Activated CD8-positive, alpha-beta memory T cell treated with anti-CD3 and anti-CD28 coated beads for 4 hours (primary cell): ENCODE measurements at places on chromosomes 4 and X.

DNA sequence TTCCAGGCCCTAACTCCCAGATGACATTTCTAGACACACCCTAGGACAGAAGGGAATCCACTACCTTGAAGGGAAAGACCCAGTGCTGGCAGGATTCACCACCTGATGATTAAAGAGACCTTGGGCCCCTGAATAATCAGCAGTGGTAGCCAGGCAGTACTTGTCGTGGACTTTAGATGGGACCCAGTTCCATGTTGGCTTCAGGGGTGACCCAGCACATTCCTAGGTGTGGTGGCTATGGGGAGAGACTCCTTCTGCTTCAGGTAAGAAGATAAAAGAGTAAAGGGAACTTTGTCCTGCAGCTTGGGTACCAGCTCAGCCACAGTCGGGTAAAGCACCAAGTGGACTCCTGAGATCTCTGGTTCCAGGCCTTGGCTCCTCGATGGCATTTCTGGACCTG, 131.8 kb upstream of the S100G start:
- no peak for DNase-seq

- no peak for DNase-seq
Measured at GRCh38 chrX:70508296-70508911, 63.8 kb downstream of the DLG3 start.

DNA sequence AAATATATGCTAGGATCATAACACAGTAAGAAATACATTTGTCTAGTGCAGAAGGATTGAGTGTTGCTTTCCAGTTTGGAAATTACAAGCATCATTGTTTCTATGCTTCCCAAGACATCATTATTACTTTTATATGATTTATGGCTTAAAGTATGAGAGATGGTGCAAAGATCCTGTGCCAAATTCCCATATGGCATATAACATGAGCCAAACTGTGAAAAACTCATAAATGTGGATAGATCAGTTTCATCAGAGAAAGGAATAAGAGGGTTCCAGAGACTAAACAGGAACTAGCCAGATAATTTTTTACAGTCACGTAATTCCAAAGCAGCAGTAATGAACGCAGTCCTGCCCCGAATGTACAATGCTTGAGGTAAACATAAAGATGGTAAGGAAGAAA, 126.3 kb downstream of the PRDM5 start:
- no peak for DNase-seq

- DNase-seq: peak; percentile 59
Measured at GRCh38 chr4:40325406-40326019, 9.6 kb upstream of the CHRNA9 start.

- DNase-seq: no peak
Measured at GRCh38 chr4:43242606-43243005, 350.1 kb downstream of the GRXCR1 start.

DNA sequence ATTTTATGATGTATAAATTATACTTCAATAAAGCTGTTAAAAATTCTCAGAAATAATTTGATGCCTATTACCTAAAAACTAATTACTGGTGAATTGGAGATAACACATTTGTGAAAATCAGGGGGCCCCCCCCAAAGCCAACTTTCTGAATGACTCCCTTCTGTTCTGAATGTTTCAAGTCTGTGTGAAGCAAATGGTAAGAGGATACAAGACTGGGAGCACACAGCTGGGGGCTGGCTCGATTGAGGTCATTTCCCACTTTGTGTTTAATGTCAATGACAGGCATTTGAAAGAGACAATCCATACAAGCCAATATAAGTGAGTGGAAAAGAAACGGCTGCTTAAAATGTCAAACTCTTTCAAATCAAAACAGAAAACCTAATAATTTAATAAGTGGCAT, 155.8 kb downstream of the SH2D1A start:
- no peak for DNase-seq

GRCh38 chrX:129145385-129145784, 377.9 kb downstream of the SMARCA1 start:
- no peak for DNase-seq

GRCh38 chr4:95693594-95693993, 144.8 kb upstream of the UNC5C start:
- DNase-seq: no peak

- DNase-seq: no peak
Measured at GRCh38 chrX:132900633-132901293, 57.7 kb downstream of the HS6ST2 start.

DNA sequence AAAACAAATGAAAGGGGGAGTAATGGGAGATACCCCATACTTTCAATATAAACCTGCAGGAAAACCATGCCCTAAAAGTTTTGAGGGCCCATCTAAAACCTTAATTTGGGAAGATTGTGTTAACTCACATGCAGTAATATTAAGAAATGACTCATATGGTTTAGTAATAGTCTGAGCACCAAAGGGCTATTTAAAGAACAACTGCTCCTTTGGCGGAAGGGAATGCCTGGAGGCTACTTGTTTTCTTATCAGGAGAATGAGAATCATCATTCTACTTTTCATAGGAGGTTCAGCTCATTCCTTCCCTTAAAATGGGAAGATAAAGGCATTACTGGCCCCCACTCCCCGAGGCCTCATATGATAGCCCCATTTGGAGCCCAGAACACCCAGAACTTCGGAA, 47.6 kb downstream of the SPIN3 start:
- no peak for DNase-seq

DNA sequence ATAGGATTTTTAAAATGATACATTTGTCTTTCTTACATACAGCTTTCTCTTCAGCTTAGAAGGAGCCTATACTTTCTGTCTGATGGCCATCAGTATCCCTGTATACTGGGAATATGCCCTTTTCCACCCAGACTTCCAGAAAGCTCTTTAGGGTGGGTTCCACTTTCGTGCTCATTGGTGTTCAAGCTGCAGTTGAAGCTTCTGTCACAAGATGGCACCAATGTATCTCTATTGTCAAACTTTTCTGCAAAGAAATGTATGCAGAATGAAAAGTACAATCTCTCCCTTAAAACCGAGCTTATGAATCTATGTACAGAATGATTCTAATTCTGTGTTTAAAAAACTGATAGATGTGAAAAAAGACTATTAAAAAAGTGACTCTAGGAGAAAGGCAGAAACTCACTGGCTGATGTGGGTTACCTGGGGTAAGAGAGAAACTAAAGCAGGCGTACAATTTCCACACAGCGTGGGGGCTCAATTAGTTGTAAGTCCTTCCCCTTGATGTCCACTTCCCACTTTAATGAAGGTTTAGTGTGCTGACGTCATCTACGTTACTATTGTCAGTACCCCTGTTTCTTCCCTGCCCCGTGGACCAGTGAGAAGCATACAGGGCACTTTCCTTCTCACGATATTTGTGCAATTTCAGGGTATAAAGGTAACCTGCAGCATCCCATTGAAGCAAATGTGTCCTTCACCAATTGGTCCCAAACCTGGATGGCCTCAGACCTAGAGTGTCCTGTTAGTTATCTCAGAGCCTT, 57.3 kb upstream of the TCEAL2 start:
- DNase-seq: no peak

GRCh38 chrX:147333821-147334220, 519.3 kb upstream of the CXorf51A start:
- no peak for DNase-seq

DNA sequence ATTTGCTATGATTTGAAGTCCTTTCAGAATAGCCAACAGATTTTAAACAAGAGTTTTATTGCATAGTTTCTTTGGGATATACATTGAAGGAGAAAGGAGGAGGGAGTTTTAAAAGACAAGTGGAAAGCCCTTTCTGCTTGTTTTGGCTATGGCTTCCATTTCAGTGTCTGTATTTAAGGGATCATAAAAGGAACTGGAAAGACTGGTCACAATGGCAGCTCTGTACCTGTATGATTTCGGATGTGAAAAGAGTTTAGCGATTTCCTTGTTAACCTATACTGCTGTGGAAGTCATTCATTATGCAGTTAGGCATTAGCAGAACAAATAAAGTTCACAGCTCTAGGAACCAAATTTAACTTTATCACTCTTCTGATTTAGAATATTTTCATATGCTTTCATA, 60.7 kb downstream of the TET2 start:
- DNase-seq: no peak

DNA sequence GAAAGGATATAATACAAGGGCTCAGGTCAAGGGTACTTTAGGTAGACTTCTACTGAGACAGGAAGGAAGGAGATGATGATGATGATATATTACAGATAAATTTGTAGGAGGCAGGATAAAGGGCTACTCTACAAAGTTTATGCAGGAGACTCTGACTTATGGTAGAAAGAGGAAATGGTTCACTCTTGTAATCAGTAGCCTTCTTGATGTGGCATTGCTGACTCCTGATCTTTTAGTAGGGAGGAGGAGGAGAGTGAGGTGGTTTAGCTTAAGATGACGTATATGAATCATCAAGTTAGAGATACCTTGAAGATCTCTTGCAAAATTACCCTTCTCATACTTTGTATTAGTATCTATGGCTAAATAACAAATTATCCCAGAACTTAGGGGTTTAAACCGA, 4.7 kb downstream of the BLTP1 start:
- DNase-seq: no peak

DNA sequence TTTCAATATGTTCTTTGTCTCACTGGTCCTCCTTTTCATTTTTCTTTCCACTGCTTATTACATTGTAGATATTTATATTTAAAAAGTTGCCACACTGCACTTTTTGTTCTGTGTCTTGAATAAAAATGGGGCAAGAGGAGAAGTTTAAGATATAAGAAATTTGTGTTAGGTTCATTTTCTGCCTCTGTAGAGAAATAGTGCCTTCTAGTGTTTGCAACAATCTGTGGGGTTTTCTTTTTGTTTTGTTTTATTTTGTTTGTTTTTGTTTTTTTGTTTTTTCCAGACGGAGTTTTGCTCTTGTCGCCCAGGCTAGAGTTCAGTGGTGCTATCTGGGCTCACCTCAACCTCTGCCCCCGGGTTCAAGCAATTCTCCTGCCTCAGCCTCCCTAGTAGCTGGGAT, 20.1 kb upstream of the SMIM14 start:
- no peak for DNase-seq

DNA sequence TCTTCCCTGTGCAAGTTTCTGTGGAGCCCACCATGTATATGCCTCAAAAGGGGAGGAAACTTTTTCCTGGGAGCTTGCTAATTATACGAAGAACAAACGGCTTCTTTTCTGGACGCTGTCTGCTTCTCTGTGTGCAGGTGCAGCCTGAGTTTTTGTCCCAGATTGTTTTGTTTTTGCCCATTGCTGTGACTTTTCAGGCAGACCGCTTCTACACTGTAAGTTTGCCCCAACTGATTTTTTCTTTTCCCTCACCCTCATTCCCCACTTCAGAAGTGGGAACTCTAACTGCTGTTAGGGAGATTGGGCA, 51.9 kb downstream of the HMGB2 start:
- DNase-seq: no peak

DNA sequence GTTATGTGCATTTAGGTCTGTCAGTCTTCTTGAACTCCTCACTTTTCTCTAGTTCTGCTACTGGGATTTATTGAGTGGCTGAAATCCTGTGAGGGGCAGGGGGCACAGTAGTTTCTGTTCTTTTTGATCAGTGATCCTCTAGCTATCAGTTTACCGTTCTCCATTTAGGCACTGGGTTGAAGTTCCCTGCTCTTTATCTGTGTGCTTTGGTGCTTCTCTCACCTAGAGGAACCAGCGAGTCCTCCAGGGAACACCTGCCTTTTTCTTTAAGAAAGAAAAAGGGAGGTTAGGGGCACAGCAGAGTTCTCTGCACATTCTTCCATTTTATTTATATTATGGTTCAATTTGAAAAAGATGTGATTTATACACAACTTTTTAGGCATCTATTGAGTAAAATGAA, 503.0 kb upstream of the AGA start:
- DNase-seq: no peak

DNA sequence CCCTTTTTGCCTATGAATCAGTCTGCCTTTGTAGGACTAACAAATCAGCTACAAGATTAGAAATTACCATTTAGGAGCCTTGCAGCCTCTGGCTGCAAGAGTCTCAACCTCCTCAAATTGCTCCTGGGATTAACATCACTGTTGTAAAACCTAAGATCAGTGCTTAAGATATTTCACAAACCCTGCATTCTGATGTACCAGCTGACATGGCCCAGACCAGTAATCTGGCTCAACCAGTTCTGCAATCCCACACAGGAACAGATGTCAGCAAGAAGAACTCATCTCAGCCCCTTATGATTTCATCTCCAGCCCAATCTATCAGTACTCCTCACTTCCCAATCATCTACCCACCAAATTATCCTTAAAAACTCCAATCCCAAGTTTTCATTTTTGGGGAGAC, 32.5 kb upstream of the AADAT start:
- no peak for DNase-seq

- DNase-seq: no peak
Measured at GRCh38 chr4:171774642-171775190, 38.5 kb upstream of the GALNTL6 start.

- DNase-seq: no peak
Measured at GRCh38 chr4:59179372-59179771, 2020.8 kb upstream of the ADGRL3 start.

GRCh38 chr4:172809319-172809718, 359.3 kb upstream of the GALNT7 start:
- no peak for DNase-seq

- DNase-seq: no peak
Measured at GRCh38 chrX:110427076-110427475, 68.4 kb downstream of the RTL9 start.

GRCh38 chr4:69120870-69121269, 24.6 kb downstream of the UGT2B7 start:
- DNase-seq: no peak

DNA sequence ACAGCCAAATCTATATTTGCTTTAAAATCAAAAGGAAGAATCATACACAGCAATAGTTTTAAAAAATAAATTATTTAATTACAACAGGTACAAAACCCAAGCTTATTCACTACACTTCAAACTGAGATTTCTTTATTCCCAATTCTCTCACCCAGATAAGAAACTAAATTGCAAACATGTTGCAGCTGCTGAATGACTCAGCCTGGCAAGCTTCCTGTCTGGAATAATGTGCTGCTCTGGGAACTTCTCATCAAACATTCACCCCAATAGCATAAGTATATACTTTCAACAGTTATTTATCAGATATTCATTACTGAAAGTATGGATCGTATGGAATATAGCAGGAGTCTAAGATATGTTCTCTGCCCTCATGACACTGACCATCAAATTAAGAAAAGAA, 43.0 kb upstream of the GABRA2 start:
- DNase-seq: no peak

DNA sequence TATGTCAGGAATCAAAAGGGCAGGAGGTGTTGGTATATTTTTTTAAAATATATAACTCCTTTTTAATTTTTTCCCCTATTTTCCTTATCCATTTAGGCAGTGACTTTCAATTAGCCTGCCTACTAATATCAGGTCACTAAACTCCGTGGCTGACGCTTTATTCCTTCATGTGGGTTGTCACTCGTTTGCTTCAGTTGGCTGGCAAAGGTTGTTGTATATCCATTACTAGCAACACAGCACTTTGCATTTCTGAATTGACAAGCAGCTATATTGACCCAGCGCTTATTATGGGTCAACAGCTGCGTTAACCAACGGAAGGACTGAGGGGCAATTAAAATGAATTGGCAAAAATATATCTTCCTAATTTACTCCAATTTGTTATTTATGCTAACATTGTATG, 87.7 kb downstream of the ARX start:
- no peak for DNase-seq

- DNase-seq: no peak
Measured at GRCh38 chr4:22485737-22486136, 30.1 kb downstream of the ADGRA3 start.

- DNase-seq: no peak
Measured at GRCh38 chrX:1134976-1135375, 77.5 kb downstream of the CRLF2 start.
